Fibroblast of the conjunctiva (primary cell): ENCODE measurements at places on chromosomes 5 and 9.

DNA sequence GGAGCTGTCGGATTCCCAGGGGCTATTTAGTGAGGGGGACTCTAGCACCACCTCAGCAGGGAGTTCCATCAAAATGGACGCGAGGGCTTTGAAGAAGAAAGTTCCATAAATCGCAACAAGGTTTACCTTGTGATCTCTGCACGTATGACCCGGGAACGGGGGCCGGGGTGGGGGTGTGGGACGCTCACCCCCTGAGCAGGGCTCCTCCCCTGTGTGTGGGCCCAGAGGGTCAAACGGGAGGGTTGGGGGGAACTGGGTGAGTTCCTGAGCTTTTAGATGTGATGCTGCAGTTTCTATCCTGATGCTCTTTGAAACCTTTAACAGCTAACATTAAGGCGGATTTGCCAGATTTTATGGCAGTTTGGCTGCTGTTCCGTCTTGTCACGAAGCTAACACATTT, 18.9 kb upstream of the LRRC14B start:
- DNase-seq: no peak

DNA sequence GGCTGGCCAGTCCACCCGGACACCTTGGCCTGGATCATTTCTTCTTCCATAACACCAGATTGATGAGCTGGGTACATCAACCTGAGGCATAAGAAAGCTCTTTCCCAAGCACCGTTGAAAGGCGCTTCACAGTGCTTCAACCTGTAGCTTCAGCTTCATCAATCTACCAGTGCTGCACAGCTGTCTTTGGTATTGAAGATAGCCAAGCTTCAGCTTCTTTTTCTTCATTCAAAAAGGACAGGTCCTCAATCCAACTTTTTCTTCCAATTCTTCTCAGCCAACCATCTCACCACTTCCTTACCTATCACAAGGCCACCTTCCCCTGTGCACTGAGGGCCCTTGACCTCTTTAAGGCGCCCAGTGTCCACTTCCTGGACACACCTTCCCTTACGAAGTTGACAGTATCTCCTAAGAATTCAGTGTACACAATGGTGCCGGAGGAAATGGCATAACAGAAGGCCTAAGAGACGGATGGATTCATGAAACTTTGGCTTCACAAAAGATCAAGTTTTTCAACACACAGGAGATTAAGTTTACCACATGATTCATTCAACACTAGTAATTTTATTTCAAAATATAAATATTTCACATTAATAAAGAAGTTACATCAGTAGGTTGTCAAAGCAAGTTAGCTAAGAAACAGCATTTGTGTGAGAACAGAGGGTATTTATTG, 1.4 kb upstream of the CTNNAL1 start:
- no peak for DNase-seq

DNA sequence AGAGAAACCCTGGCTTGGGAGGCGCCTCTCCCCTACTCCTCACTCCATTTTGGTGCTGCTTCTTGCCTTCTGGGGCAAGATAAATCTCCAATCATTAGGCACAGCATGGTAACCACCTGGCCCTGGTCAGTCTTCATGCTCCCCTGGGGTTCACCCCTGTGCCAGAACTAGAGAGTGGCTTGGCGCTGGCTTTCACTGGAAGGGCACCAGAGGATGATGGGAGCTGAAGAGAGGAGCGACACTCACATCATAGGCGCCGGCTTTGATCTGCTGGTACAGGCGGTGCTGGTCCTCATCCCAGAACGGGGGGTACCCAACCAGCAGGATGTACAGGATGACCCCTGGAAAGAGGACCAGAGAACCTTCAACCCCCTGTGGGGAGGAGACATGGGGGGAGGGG, 38.1 kb downstream of the CAMK2A start:
- no peak for DNase-seq

- no peak for DNase-seq
Measured at GRCh38 chr5:58294598-58295305, 165.1 kb downstream of the PLK2 start.

DNA sequence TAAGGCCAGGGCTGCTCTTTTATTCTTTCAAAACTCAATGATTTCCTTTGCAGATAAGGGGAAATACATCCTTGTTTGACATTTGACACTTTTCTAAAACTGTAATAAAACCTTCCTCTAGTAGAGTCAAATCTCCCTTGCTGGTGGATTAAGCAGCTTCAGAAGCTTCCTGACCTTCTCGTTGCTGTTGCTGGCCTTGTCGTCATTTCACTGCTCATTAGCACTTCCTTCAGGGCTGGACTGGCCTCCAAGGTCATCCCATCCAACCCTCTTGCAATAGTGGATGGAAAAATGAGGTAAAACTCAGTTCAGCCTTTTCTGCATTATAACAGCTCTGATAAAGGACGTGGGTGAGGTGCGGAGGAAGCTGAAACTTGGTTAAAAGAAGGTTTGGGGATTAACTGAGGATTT, 1.1 kb upstream of the ADAMTSL1 start:
- DNase-seq: no peak

GRCh38 chr5:147036691-147037245, 158.2 kb upstream of the PPP2R2B start:
- DNase-seq: no peak

GRCh38 chr5:170361616-170362015, 27.6 kb downstream of the KCNMB1 start:
- no peak for DNase-seq

- DNase-seq: no peak
Measured at GRCh38 chr9:127370147-127370579, 26.8 kb upstream of the SLC2A8 start.

DNA sequence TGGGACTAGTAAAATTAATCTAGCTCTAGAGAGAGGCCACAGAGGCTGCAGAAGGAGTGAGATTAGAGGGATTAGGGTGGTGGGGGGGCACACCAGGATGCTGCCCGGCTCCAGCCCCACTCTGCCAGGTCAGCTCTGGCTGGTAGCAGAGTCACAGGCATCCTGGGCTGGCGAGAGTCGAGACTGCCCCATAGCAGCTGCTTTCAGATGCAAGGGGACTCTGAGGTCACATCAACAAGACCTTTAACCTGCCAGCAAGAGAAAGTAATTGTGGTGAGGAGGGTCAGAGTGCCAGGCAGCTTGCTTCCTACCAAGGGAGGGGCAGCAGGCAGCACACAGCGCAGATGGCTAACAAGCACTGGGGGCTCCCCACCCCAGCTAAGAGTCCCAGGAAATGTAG, 7.5 kb downstream of the EPB41L4B start:
- no peak for DNase-seq

DNA sequence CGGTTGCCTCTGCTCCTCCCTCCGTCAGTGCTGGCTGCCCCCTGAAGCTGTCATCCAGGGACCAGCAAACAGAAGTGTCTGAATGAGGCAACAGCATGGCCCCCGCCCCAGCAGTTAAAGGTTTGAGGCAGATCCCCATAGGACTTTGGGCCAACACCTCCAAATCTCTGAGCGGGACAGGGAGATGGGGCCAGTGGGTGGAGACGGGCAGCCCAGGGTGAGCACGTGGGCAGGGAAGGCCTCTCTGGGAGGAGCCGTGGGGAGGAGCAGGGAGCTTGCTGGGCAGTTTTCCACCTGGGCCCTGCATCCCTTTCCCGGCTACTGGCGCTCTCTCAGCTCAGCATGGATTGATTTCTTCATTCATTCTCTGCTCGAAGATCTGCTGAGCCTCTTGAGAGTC, 39.1 kb upstream of the NOTCH1 start:
- DNase-seq: no peak

- no peak for DNase-seq
Measured at GRCh38 chr9:97387504-97387886, 24.4 kb upstream of the TDRD7 start.

- no peak for DNase-seq
Measured at GRCh38 chr9:20312732-20313131, 309.6 kb downstream of the MLLT3 start.

DNA sequence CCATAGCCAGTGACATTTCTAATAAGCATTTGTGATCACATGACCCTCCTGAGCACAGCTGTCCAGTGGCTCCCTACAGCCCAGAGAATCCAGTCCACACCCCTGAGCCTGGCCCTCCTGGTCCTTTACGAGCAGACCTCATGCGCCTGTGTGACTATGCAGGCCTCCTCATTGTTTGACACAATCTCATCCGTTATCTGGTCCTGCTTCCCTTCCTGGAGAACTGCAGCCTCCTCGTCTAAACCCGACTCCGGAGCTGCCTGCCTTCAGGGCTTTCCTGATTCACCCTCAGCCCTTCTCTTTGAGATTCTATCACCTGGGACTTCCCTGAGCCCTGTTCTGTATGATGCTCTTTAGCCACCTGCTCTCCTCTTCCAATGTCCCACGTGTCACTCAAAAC, 79.7 kb downstream of the GPR21 start:
- DNase-seq: no peak

DNA sequence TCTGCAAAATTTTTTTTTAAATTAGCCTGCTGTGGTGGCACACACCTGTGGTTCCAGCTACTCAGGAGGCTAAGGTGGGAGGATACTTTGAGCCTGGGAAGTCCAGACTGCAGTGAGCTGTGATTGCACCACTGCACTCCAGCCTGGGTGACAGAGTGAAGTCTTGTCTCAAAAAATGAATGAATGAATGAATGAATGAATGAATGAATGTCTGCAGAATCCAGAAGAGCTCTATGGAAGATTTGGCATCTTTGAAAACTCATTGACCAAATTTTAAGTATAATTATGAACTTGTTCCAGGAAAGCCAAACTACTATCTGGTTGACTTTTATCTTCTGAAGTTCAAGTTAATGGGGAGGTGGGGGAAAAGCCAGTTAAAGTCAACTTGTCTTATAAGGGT, 94.2 kb upstream of the ERBIN start:
- no peak for DNase-seq

DNA sequence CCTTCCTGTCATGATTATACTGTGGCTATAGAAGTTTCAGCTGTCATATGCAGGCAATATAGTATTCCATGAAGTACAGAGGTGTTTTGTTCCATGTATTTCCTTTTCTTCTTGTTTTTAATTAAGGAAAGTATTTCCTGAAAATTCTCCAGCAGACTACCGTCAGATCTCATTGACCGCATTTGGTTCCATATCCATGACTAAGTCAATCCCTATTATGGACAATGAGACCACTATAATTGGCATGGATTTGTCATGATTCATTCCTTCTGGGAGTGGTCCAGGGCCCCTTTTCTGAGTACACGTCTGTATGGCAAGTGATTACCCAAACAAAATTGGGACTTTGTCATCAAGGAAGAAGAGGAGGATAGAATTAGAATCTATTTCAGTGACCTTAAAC, 283.2 kb upstream of the CLINT1 start:
- DNase-seq: no peak

- no peak for DNase-seq
Measured at GRCh38 chr9:100352201-100352726, 478 bp downstream of the TEX10 start.

DNA sequence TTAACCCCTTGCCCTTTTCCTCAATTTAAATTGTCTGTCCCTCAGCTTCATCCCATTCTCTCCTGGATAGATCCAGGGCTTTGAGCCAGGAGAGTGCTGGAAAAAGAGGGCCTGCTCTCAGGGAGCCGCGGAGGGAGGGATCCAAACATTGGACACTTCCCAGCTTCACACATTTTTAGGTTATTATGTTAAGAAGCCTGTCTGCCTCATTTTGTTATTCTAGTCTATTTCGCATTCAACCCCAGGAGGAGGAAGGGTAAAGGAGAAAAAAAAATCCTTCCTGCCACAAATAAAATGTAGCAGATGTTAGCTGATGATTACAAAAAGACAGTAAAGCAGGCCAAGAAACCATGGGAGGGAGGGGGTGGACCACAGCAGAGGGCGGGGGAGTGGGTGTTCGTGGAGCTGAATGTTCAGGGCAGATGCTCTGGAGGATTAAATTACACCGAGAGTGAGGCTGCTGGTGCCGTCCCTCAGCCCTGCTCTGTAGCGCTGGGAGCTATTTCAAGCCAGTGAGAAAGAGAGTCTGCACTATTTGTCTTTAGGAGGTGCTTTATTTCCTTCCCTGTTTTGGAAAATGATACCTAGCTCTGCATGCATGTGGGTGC, 60.6 kb upstream of the ZFR start:
- peak; percentile 95 for DNase-seq

- no peak for DNase-seq
Measured at GRCh38 chr5:64682608-64683007, 7.7 kb upstream of the SHISAL2B start.

GRCh38 chr5:30103052-30103451, 1090.4 kb upstream of the CDH6 start:
- DNase-seq: peak; percentile 41

GRCh38 chr5:96302174-96302738, 130.8 kb downstream of the PCSK1 start:
- no peak for DNase-seq

- DNase-seq: no peak
Measured at GRCh38 chr5:90424245-90424644, 14.7 kb upstream of the CETN3 start.

DNA sequence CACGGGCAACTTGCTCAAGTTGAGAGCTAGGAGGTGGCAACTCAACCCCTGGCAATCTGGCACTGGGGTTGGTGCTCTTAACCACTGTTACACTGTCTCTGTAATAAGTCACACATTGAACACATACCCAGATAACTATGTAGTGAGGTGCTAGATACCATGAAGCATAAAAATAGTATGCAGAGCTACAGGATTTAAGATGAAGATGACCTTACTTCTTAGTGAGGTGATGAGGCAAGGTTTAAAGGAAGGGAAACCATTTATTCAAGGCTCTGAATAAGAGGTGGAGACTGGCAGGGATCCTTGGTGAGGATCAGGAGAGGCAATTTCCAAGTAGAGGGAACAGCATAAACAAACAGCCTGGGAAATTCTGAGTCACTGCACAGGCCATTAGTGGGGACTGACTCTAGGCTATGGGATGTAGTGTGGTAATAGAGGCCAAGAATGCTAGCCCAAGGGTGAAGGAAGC, 67.6 kb upstream of the NR3C1 start:
- no peak for DNase-seq

DNA sequence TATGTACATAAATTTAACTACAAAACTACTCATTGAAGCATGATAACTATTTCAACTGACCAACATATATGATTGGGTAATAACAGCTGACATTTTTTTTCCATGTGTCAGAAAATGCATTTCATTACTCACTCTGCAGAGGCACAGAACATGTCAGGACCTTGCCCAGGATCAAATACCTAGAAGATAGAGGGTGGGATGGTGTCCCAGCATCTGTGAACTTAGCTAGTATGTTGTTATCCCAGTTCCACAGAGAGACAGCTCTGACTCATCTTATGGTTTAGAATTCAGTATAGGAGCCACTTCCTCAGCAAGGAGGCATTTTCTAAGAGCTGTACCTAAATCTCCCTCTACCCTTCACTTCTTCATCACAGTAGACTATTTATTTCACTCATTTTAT, 1198.6 kb upstream of the ACO1 start:
- DNase-seq: no peak

GRCh38 chr9:129964901-129965734, 77.9 kb downstream of the FNBP1 start:
- DNase-seq: peak; percentile 54

GRCh38 chr5:1159341-1159675, 42.1 kb upstream of the SLC6A19 start:
- DNase-seq: no peak

- no peak for DNase-seq
Measured at GRCh38 chr5:142758062-142758795, 11.9 kb upstream of the ARHGAP26 start.

- no peak for DNase-seq
Measured at GRCh38 chr9:113484258-113484730, 20.8 kb downstream of the RGS3 start.

- no peak for DNase-seq
Measured at GRCh38 chr9:130986356-130986965, 22.5 kb upstream of the LAMC3 start.
